DMS 273 treated with DMSO at 0.1 percent for 48 hours (cell line): ENCODE measurements at places on chromosomes 5 and 9.

- no peak for DNase-seq
These were observed 338.0 kb downstream of the ACTL7B start for GRCh38 chr9:108517651-108518365.

GRCh38 chr5:126138281-126138931, 284.8 kb upstream of the GRAMD2B start:
- no peak for DNase-seq

DNA sequence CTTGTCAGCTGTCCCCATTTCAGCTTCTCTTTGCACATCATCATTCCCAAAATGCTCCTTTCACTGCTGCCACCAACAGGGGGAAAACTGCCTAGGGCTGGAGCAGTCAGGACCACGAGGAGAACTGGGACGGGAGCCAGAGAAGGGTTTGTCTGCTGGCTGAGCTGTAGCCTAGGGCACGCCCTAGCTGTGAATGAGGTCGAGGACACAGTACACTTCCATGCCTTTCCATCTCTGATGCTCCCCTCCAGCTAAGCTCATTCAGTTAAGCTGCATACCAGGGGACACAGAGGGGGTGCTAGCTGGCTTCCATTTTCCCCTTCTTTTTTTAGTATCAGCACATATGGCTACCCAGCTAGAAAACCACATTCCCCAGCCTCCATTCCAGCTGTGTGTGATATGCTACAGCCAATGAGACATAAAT, 64.7 kb downstream of the STK10 start:
- peak; percentile 92 for DNase-seq

DNA sequence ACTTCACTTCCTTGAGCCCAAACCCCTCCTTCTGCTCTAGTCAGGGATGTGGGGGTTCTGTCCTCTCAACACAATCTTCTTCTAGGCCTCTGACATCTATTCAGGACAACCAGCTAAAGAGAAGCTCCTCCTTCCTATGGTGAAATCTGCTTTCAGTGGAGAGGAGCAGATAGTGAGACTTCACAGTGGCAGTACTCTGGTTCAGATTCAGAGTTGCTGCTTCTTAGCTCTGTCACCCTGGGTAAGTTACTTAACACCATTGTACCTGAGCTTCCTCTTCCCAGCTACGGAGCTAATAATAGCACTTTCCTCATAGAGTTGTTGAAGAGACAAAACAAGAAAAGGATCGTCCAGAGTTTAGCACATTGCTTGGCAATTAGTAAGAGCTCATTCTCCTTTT, 77.3 kb upstream of the LARP1 start:
- DNase-seq = no peak

- DNase-seq = peak; percentile 43
These were observed 725 bp downstream of the NDUFB6 start for GRCh38 chr9:32571969-32572899.

- DNase-seq = peak; percentile 43
These were observed 222.3 kb downstream of the GLIS3 start for GRCh38 chr9:4077499-4078102.
